ENCODE measurements at places on chromosomes 3 and 15.

- DNase-seq, result no peak
These were observed 187.7 kb upstream of the C2CD4B start for GRCh38 chr15:62352817-62353216.

- DNase-seq, result no peak
These were observed 53.1 kb downstream of the TGFBR2 start for GRCh38 chr3:30659270-30660130.

DNA sequence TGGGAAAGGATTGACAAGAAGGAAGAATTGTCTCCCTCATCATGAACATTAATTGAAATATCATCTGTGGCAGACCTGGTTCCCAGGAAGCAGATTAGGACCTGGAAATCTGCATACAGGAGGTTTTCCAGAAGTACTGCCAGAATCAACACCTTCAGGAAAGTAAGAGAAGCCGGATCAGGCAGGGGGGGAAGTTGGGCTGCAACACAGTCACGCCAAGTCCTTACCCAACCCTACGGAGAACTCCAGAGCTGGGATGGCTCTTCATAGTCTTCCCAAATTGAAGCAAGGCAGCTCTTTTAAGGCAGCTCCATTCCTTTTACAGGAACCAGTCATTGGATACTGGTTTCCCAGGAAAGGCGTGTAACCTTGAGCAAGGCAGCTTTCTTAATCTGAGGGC is 35.2 kb upstream of the BFSP2 start:
- no peak for DNase-seq

DNA sequence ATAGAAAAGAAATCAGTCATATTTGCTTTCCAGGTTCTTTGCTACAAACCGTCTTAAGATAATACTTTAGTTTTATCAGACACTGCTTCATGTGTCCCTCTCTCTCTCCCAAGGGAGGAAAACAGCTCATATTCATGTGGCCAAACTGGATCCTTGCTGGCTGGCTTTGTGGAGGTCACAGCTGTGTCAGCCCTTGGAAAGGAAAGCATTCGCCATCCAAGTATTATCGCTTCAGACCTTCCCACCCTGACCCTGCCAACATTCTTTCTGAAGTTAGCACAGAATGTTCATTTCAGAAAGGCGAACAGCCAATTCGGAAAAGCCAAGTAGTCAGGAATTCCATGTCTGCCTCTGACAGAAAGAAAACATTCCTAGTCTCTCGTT is 213.6 kb downstream of the FEZF2 start:
- no peak for DNase-seq

DNA sequence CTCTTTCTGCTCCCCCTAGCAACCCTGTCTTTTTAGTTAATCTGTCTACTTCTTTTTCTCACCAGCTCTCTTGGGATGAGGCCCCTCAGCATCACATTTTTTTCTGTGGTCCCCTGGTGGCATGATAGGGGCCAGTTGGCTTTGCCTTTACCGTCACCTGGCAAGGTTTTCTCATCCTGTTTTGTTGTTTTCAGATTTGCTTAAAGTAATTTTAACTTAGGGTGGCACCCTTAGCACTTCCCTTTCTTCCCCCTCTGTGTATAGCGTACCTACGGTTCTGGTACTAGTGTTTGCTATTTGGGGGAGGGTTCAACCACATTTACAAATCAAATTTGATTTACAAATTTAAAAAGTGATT is 35.6 kb downstream of the PDCD6IP start:
- no peak for DNase-seq

GRCh38 chr3:100695696-100696095 is 13.6 kb upstream of the TFG start:
- DNase-seq, result no peak

GRCh38 chr15:60004846-60005351 is 788 bp downstream of the FOXB1 start:
- DNase-seq, result no peak

- DNase-seq, result no peak
These were observed 256.4 kb upstream of the ZNF385D start for GRCh38 chr3:22007368-22007767.

- DNase-seq, result no peak
These were observed 867.4 kb downstream of the ROBO1 start for GRCh38 chr3:78900426-78900825.

DNA sequence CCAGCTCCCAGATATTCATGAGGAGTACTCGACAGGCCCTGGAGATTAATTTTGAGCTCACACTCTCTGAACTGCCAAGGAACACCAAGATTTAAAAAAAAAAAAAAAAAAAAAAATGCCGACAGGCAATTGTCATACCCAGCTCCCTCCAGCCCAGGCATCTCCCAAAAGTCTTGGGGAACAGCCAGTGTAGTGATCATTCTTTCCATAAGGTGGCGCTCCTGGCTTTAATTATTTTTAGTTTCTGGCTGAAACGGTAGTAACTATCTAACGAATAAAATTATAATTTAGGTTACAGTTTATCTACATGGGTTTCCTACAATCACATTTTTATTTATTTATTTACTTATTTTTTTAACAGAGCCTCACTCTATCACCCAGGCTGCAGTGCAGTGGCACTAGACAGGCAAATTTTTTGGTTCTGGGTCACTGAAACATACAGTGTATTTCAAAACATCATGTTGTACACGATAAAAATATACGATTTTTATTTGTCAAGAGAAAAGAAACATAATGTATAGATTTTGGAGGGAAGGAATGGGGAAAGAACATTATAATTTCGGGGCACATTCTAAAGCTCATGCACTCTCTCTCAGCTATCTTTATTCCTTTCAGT is 157.3 kb downstream of the ADAMTS9 start:
- no peak for DNase-seq

DNA sequence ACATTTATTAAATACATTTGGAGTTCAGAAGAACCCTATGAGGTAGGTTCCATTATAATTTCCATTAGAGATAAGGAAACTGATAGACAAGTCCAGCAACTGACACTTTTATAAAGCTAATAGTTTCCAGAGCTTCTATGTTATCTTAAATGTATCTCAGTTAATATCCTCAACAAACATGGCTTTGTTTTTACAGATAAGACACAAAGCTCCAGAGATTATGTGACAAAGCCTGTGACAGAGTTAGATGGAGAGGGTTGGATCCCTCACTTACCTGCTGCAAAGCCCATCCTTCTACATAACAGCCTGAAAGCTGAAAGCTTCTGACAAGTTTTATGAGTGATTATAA is 473 bp upstream of the COMMD2 start:
- DNase-seq, result no peak

DNA sequence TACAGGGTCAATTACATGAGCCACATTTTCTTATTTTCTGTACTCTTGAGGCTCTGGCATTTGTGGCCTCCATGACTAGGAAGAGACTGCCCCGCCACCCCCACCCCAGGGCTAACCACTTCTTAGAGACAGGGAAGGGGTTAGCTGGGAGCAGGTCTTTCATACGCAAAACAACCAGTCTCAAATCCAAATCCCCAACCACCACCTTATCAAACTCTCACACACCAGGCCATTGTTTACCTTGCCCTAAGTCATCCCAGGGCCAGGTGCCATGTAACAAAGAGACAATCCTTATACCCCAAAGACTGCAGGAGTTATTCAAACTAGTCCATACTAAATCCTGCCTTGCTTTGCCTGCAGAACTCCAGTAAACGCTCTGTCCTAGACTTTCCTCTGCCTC is 77.8 kb downstream of the B3GNT5 start:
- no peak for DNase-seq

GRCh38 chr15:73948982-73949381 is 22.7 kb downstream of the LOXL1 start:
- no peak for DNase-seq

Data from stimulated activated CD8-positive, alpha-beta memory T cell treated with anti-CD3 and anti-CD28 coated beads, Interleukin-7, amount 100 ng/mL, for 1 hour (primary cell).